Activated CD8-positive, alpha-beta T cell treated with anti-CD3 and anti-CD28 coated beads, Interleukin-2, amount 10 ng/mL, durations not matched to agents 7 days and 5 days (primary cell): ENCODE measurements at places on chromosomes 11 and 22.

- DNase-seq, result no peak
These were observed 2.1 kb downstream of the SLC35E4 start for GRCh38 chr22:30637701-30638114.

- DNase-seq, result peak; percentile 38
These were observed 5.3 kb upstream of the ATP5MG start for GRCh38 chr11:118396097-118396501.

GRCh38 chr11:11845071-11845470 lies 3.3 kb downstream of the USP47 start:
- no peak for DNase-seq

DNA sequence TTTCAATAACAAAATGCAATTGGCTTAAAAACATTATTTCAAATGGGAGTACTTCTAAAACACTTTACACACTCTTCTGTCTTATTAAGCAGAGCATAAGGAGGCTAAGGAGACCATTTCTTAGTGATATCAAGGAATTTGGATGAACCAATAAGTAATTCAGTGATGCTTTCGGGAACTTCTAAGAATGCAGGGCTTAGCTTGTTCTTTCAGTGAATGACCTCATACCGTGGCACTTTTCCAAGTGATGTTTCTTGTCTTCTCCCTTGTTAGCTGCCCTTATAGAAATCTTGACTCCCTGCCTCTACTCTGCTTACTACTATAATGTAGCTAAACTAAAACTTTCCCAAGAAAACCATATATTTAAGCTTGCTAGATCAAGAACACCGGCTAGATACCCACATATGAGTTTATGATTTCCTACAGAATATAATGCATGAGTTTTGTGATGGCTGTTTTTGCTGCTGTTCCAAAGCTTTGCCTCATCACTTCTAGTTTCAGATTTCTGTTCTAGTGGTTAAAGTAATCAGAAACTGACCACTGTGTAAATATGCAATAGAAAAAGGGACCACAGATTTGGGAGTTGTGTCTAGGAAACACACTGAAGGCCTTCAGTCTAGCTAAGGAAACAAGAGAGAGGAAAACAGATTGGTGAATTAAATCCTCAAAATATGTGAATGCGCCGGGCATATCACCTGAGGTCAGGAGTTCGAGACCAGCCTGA lies 37.5 kb upstream of the STK33 start:
- no peak for DNase-seq

- no peak for DNase-seq
These were observed 68.5 kb downstream of the PIWIL3 start for GRCh38 chr22:24706054-24706453.

GRCh38 chr11:117720061-117720511 lies 76.9 kb downstream of the DSCAML1 start:
- no peak for DNase-seq

GRCh38 chr11:304915-305843 lies 2.4 kb upstream of the IFITM2 start:
- peak; percentile 82 for DNase-seq

- no peak for DNase-seq
These were observed 2.2 kb downstream of the ARSA start for GRCh38 chr22:50625568-50626313.

DNA sequence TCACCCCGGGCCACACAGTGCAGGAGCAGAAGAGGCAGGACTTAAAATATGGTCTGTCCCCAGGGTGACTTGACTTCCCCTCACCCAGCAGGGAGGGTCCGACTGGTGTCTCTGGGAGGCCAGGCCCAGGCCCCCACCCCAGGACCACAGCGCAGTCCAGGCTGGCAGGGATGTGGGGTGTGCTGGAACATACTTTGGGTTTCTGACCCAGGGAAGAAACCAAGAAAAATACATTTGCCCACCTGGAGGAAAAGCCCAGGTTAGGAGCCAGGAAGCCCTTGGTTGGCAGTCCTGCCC lies 5.2 kb downstream of the C1QTNF6 start:
- DNase-seq, result no peak

DNA sequence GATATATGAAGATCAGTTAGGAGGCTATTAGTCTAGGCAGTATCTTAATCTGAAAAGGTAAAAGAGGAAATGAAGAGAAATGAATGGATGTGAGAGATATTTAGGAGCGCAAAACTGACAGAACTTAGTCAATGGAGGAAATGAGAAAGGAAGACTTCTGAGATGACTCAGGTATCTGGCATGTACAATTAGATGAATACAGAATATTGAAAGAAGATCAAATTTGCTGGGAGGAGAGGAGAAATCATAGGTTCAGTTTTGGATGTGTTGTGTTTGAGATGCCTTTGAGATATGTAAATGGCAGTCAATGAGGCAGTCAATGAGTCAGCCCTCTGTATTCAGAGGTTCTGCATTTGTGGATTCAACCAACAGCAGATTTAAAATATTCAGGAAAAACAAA lies 42.9 kb upstream of the GAB2 start:
- DNase-seq, result no peak

- no peak for DNase-seq
These were observed 108.0 kb downstream of the SLC1A2 start for GRCh38 chr11:35311331-35311730.

DNA sequence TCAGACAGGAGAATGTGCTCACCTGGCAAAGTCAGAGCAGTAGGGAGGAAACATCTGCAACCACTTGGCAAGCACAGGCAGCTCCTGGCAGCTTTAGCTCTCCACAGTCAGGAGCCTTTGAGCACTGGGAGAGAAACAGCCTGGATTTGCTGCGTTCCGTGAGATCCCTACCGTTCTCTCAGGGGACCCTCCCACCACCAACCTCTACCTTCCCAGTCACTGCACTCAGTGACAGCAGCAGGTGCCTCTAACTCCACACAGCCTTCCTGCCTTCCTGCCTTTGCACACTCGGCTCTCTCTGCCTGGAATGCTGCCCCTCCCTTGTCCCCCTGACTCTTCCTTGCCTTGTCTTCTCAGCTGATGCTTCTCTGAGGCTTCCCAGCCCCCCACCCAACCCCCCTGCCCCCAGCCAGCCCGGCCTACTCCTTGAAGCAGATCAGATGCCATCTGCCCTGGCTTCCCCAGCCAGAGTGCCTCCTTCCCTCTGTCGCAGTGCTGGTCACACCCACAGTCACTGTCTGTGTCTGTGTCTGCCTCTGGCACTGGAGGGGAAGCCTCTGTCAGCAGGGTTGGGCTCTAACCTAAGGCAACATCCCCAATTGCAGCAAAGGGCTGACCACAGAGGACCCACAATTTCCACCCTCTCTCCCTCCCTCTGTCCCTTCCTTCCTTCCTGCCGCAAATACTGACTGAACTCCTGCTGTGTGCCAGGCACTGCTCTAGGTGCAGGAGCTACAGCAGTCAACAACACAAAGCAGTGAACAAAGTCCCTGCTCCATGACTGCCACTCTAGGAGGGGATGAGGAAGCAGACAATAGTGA lies 14.9 kb upstream of the TSKU start:
- peak; percentile 75 for DNase-seq

DNA sequence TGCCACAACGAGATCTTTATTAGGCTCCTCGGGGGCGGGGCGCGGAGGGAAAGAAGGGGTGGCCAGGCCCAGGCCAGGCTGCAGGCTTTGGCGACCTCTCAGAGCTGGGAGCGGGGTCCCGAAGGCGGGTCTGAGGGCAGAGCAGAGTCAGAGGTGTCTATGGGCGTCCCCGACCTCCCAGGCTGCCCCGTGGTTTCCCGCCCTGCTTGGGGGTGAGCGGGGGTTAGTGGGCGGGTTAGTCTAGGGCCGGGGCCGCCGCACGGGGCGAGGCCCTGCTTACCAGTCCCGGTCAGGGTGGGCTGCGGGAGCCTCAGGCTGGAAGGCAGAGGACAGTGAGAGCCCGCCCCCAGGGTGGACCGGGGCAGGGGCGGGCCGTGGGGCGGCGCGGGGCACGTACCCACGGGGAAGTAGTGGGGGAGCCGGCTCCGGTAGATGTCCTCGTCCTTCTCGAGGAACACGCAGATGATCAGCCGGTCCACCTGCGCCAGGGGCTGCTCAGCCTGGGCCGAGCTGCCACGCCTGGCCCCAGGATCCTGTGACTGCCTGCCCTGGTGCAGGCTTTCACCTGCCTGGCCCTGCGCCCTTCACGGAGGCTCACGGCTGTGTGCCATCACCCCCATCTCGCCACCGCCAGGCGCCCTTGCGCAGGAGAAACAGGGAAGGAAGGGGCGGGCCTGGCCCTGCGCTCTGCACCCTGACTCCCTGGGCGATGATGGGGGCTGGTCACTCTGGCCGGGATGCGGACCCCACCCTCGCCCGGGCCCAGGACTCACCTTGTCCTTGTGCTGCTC lies 12.5 kb downstream of the OTUB1 start:
- DNase-seq, result no peak

DNA sequence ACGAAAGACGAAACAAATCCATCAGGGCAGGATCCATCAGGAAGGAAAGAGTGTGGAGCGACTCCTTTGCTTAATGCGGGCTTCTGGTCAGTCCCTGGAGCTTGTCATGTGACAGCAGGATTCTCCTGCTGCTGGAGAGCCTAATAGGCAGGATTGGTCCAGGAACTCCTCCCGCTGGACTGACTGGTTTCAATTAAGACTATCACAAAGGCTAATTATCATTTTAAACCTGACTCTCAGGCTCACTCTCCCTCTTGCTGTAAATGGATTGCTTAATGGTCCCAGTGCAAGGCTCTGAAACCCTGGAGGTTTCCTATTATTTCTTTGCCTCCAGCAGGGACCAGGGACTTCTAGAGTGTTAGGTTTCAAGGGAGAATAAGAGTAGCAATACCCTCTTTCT lies 493.8 kb downstream of the NTM start:
- no peak for DNase-seq

- DNase-seq, result no peak
These were observed 49.4 kb downstream of the FLRT1 start for GRCh38 chr11:64084951-64085710.

DNA sequence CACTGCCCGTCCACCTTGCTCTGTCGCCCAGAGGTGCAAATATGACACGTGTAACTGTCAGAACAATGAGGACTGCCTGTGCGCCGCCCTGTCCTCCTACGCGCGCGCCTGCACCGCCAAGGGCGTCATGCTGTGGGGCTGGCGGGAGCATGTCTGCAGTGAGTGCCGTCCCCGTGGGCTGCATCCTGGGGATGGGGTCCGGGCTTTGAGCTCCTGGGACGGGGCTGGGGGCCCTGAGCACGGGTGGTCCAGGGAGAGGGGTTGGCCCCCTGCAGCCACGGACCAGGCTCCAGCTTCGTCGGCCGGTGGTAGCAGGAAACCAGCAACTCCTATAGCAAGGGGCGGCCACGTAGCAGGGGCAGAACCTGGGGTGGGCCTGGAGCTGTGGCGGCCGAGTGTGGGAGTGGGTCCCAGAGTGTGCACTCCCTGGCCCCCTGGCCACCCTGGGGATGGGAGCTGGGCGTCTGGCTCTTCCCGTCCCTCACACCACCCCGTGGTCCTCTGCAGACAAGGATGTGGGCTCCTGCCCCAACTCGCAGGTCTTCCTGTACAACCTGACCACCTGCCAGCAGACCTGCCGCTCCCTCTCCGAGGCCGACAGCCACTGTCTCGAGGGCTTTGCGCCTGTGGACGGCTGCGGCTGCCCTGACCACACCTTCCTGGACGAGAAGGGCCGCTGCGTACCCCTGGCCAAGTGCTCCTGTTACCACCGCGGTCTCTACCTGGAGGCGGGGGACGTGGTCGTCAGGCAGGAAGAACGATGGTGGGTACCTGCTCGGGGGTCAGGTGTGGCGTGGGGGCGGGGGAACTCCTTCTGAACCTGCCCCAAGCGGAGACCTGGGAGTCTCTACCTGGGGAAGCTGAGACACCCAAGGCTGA lies 10.1 kb downstream of the MUC2 start:
- DNase-seq, result no peak

DNA sequence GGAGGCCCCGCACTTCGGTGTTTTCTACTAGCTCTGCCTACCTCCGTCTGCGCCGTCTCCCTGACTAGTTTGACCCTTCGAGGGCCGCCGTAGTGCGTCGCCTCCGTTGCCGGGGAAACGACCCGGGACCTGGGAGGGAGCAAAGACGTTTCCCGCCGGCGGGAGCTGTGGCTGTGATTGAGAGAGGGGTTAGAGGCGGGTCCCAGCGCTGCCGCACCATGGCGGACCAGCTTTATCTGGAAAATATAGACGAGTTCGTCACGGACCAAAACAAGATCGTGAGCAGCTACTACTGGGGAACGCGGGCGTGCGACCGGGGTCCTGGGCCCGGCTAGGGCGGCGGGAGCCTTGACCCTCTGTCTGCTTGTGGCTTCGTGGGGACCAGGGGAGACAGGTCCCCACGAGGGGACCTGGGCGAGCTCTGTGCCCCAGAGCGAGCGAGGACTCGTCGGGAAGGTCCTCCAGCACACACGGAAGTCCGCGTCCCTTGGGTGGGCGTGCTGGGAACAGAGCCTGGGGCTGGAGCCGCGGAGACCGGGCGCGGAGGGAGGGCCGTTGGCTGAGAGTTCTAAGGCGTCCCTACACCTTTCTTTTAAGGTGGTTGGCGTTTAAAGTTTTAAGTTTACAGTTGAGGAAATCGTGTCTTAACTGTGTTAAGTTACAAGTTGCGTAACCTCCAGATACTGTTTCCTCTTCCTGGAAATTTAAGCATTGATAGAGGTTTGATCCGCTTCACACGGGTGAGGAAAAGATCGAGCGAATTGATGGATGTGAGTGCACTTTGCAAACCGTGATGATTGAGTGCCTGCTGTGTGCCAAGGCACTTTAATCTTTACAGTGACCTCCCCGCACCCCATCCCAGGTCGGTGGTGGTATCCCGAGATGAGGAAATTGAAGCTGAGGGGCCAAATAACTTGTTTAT lies at the start of gene POLD3:
POLD3 (plus strand) TSS at position 142 of the 922 bp plus-strand sequence; CDS start at position 219, 77 bp downstream.
- peak; percentile 96 for DNase-seq
